ENCODE measurements at places on chromosomes 16 and 17.
A peak's percentile ranks its signal among the peaks of the same experiment; 100 is the strongest.

DNA sequence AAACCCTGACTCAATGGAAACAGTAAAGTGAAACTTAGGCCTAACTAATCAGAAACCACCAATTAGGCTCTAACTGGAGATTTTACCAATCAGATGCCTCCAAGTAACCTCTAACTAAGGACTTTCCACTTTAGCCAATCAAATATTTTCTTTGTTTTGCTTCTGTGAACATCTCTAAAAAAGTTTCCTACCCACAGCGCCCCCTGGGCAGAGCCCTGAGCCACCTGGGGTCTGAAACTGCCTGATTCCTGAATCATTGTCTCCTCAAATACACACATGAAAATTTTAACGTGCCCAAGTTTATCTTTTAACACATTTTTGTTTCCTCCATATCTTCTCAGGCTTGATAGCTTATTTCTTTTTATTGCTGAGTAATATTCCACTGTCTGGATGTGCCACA, 19.0 kb downstream of the ADAD2 start:
- no peak for DNase-seq

GRCh38 chr17:80080081-80080480, 21.3 kb upstream of the GAA start:
- DNase-seq: no peak

DNA sequence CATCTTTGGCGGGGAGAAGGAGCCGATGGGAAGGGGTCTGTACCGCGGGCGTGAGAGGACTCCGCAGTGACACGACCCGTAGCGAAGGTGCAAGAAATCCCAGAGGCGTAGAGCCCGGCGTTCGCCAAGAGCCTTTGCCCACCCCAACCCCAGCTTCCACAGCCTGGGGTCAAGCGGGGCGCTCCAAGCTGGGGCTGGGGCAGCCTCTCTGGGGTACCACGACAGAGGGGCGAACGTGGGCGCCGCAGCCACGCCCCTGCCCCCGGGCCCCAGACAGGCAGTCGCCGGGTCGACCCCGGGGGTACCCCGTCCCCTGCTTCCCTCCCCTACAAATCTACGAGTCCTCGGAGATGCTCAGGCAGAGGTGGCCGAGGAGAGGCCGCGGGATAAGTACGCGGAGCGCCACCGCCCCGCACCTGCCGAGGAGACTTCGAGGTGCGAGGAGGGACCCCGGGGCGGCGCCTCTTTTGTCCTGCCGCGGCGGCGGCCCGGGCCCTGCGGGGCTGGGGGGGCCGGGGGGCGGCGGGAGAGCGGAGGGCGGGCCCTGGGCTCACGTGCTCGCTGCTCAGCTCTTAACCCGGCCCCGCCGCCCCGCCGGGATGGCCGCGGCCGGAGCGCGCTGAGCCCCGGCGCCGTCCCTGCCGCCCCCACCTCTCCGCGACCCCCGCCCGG, at the start of gene ADAM11:
Gene ADAM11 (plus strand): TSS at position 575 of the 672 bp plus-strand sequence. CDS start 212 bp downstream, outside the sequence.
- DNase-seq: no peak

DNA sequence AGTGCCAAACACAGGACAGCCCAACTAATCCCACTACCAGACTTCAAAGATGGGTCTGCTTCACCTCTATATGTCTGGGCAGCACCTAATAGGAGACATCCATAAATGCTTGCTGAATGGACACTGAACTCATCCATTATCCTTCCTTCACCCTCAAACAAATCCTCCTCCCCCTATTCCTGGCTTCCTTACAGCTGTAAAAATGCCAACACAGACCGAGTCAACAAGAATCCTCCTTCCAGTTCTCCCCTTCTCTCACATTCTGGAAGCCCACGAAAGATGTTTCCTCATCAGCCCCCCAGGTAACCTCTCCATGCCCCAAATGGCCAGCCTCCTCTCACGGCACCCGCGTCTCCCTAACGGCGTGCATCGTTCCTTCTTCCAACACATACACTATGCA, 12.3 kb downstream of the PELP1 start:
- DNase-seq: no peak

- no peak for DNase-seq
Measured at GRCh38 chr17:69401251-69401650, 13.2 kb upstream of the MAP2K6 start.

GRCh38 chr17:2855063-2855600, 58.9 kb downstream of the RAP1GAP2 start:
- DNase-seq: peak; percentile 13

DNA sequence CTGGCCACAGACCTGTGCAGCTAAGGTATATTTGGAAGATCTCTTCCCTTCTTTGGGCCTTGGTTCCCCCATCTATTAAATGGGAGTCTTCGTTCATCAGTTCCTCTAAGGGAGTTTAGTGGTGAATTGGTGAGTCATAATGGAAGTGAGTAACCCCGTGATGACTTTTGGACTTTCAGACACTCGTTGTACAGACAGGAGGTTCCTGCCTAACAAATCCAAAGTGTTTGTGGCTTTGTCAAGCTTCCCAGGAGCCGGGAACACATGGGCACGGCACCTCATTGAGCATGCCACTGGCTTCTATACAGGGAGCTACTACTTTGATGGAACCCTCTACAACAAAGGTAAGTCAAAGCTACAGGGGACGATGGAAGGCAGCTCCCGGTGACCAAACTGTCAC, 40.4 kb downstream of the WSCD1 start:
- no peak for DNase-seq

GRCh38 chr17:17917394-17917793, 54.8 kb downstream of the TOM1L2 start:
- no peak for DNase-seq

DNA sequence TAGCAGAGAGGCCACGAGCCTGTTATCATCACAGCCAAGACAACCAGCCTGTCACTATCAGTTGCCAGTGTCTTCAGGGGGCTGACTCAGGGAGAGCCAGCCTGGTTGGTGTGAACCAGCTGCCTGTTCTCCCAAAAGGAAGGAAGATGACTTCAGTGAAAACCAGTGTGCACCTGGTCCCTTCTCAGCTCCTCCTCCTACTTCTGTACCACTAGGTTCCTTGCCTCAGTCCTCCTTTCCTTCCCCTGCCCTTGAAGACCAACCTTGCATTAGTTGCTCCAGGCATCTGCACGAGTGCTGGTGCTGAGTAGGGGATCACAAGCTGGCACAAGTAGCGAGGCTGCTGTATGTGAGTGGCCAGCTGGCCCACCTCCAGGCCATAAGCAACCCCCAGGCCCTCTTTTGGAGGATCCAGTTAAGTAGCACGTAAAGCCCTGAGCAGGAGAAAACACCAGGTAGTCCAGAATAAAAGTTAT, 8.5 kb downstream of the TUBG1 start:
- no peak for DNase-seq

- peak; percentile 37 for DNase-seq
Measured at GRCh38 chr17:65231662-65232335, 94.6 kb downstream of the RGS9 start.
